ENCODE measurements at places on chromosomes 11 and 22.

GRCh38 chr22:41273128-41273527 is 12.9 kb downstream of the RANGAP1 start:
- no peak for DNase-seq

DNA sequence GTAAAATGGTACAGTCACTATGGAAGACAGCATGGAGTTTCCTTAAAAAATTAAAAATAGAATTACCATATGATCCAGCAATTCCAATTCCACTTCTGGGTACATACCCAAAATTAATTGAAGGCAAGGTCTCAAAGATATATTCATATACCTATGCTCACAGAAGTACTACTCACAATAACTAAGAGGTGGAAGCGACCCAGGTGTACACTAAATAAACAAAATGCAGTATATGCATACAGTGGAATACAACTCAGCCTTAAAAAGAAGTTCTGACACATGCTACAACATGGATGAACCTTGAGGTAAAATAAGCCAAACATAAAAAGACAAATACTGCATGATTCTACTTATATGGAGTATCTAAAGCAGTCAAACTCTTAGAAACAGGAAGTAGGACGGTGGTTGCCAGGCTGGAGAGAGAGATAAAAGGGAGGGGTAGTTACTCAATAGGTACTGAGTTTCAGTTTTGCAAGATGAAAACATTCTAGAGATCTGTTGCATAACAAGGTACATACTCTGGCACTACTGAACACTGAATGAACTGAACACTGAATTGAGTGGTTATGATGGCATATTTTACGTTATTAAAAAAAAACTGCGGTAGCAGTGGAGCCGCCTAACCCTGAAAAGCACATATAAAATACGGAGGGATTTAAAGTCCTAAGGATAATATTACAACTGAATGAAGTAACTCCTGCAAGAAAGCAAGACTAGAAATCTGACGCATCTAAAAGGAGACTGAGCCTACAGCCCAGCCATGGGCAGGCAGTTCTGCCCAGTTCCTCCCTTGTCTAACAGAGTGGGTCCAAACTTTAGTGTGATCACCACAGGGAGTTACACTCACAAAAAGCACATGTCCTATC is 12.8 kb downstream of the DGCR2 start:
- no peak for DNase-seq

DNA sequence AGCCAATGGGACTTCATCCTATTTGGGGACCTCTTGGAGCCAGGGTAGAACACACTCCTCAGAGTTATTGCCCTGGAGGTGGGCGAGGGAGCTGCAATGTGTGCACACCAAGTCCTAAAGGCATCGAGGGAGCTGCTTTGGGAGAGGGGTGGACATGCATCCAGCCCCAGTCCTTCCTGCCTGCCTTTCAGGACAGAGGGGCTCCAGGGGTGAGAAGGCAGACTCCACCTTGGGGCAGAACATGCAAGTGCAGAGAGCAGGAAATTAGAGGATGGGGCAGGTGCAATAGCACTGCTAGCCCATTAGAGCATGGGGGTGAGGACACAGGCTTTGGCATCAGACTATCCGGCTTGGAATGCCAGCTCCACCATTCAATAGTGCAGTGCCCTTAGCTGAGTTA is 288.5 kb downstream of the OPCML start:
- no peak for DNase-seq

- DNase-seq = peak; percentile 29
Measured at GRCh38 chr22:30444632-30445437, 19.3 kb downstream of the MTFP1 start.

DNA sequence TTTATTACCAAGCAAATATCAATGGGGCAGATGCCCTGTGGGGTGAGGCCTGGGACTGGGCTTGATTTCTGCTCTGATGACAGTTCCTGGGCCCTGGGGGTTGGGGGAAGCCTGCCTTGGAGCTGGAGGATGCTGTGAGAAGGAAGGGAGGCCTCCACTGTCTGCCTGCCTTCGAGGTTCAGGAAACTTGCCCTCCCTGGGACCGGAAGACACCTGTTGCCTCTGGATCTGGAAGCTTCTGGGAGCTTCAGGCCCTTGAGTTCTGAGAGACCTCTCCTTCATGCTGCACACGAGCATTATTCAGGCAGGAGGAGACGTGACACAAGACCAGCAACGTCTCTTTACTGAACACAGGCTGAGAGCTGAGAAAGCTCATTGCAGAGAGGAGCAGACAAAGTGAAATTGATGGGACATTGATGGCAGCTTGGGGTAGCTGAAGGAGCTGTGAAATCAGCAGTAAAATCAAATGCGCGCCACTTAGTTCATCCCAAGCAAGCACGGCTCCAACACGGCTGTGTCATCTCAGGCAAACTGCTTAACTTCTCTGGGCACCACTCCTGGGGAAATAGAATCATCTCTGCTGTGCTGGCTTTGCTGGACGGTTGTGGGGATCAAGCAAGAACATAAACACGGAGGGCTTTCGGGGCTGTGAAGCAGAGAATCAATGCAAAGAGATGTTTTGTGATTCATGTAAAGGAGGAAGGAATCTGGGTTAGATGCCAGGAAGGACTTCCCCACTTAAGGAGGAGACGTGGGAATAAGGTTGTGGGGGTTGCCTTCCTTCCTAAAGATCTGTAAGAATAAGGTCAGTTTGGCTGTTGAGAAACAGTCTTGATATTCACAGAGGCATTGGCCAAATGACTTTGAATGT is 64.5 kb downstream of the TP53I11 start:
- DNase-seq = no peak

- DNase-seq = no peak
Measured at GRCh38 chr11:68322052-68322430, 9.7 kb downstream of the LRP5 start.

- no peak for DNase-seq
Measured at GRCh38 chr11:102950622-102951081, 4.9 kb downstream of the MMP13 start.

GRCh38 chr11:17012712-17013547 is 1.3 kb downstream of the PLEKHA7 start:
- DNase-seq = peak; percentile 50

GRCh38 chr11:78943841-78944240 is 369.2 kb upstream of the NARS2 start:
- DNase-seq = no peak

DNA sequence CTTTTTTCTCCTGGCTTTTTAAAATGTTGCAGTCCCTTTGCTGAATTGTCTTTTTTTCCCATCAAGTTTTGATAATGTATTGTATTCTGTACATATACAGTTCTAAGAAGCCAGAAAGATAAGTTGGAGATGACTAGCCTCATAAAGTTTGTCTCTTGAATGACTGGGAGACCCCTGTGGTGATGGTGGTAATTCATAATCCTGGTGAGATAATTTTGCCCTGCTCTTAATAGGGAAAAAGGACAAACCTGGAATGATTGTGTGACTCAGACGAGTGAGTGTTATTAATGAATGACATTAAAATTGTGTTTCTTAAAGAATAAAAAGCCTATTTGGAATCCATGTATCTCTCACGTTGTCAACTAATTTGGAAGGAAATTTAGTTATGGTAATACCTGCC is 1.2 kb downstream of the HIKESHI start:
- DNase-seq = no peak

DNA sequence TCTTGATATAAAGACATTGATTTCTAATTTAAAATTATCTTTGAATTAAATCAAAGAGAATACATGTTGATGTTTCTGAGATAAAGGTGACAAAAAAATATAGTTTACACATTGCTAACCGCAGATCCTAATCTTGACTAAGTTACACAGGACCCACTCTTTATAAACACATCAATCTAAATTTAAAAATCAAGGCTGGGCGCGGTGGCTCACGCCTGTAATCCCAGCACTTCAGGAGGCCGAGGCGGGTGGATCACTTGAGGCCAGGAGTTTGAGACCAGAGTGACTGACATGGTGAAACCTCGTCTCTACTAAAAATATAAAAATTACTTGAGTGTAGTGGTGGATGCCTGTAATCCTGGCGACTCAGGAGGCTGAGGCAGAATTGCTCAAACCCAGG is 1.9 kb downstream of the ARFGAP3 start:
- DNase-seq = no peak

DNA sequence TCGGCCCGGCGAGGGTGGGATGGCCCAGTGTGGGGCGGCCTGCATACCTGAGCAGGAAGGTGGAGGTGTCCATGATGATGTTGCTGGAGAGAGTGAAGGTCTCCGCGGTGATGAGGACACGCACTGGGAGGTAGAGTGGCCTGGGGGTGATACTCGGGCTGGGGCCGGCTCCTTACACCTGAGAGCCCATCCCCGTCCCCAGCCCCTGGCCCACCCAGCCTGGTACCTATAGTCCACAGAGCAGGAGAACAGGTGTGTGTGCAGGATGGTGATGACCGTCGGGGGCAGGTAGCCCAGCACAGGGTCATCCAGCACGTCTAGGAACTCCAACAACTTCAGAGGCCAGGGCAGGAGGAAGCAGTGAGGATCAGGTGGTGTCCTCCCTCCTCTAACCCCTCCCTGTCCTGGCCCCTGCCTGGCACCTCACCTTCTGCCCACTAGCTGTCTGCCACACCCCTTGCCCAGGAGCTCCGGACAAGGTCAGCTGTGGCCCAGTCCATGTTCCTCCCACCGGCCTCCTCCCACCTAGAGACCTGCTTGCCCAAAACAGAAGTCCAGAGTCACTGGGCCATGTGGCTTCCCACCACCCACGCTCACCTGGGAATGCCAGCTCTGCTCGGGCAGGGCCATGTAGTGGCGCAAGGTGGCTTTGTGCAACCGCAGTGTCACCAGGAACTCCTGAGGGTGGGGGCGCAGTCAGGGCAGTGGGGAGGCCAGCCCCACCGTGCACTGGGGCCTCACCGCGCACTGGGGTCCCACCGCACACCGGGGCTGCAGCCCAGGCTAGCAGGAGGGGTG is 11.3 kb downstream of the ATG2A start:
- DNase-seq = no peak

- DNase-seq = no peak
Measured at GRCh38 chr11:100003985-100004384, 683.1 kb upstream of the ARHGAP42 start.

DNA sequence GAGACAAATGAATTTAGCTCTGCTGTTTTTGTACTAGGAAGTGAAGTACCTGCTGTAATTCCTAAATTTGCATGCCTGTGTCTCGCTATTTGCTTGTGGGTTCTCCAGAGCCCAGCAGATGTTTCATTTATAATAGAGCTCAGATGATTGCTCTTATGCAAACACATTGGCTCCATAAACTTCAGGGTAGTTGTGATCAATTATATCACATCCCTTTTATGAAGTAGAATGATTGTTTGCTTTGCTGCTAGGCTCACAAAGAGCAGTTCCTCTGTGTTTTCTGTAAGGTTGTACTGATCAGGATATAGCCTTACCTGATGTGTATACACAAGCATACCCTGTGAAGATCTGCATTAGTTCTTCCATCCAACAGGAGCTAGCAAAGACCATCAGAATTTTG is 64.1 kb downstream of the C11orf87 start:
- DNase-seq = no peak

DNA sequence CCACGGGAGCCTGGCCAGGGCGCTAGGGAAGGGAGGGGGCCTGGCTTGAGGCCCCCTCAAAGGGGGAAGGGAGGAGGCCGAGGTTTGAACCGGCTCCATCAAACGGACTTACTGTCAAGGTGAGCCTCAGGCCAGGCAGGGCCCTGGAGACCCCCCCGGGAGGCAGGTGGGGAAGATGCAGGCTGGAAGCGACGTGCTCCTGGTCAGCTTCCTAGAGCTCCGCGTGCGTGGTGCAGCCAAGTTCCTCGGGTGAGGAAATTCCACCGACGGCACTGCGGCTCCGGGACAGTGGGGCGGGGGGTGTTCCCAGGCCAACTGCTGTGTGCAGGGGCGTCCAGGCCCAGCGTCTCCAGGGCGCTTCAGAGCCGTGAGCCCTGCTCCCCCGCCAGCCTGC is 7.2 kb upstream of the TRABD start:
- no peak for DNase-seq

GRCh38 chr11:112719736-112720525 is 241.3 kb upstream of the NCAM1 start:
- no peak for DNase-seq

- DNase-seq = peak; percentile 18
Measured at GRCh38 chr22:44497218-44497904, 672 bp downstream of the RTL6 start.

DNA sequence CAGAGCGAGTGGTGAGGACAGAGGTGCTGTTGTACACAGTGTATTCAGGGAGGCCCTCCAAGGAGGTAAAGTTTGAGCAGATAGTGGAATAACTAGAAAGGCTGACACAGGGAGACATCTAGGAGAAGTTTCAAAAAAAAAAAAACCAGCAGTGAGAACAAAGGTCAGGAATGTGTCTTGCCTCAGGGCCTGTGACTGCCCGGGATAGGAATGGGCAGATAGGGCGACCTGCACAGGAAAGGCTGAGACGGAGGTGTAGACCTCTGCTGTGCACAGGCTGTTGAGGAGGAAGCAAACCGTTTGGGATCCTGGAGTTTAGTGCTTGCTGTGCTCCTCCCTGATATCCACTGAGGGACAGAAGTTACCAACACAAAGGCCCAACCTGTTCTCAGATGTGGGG is 406.5 kb upstream of the B3GAT1 start:
- DNase-seq = peak; percentile 83

GRCh38 chr11:4087551-4087950 is 7.0 kb upstream of the RRM1 start:
- no peak for DNase-seq

DNA sequence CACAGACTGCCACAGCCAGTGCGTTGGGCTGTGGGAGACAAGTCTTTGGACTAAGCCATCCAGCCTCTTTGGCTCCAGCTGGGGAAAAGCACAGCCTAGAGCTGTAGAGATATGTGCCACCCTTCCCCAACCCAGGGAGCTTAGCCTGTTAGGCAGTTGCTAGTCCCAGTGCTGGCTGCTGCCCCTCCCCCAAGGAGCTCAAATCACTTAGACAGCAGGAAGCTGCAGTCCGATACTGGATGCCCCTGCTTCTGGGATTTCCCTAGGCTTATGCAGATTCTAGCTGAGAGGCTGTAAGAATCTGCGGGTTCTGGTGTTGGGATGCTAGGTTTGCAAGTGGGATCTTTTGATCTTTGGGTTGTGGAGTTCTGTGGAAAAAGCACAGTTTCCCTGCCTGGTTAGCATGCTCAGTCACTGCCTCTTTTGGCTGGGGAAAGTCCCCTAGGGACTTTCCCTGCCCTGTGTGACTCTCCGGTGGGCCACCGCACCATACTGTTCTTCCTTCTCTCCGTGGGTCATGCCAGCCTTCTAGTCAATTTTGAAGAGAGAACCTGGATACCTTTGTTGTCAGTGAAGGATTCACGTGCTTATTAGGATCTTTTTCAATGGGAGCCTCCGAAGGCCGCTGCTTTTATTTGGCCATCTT is 792.0 kb downstream of the KCNA4 start:
- DNase-seq = no peak

GRCh38 chr11:60970369-60970774 is 1.1 kb upstream of the CD6 start:
- DNase-seq = peak; percentile 71

DNA sequence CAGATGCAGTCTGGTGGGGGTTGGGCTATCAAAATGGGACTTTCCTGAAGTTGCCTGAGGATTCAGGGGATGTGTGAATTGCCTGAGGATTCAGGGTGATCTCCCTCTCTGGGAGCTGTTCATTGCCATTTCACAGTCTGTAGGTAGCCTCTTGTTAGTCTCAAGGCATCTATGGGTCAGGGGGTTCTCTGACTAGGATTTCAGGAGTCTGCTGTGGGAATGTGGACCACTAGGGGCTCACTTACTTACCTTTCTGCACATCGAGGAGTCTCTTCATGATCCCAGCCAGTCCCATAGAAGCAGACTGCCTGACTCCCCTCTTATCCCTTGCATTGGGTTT is 54.0 kb downstream of the KCNQ1OT1 start:
- DNase-seq = no peak

- no peak for DNase-seq
Measured at GRCh38 chr11:100961633-100962032, 168.0 kb downstream of the PGR start.

All from trophoblast cell (in vitro differentiated cells and primary cell).